IPS DF 6.9 (cell line): ENCODE measurements at places on chromosomes 5 and 9.

DNA sequence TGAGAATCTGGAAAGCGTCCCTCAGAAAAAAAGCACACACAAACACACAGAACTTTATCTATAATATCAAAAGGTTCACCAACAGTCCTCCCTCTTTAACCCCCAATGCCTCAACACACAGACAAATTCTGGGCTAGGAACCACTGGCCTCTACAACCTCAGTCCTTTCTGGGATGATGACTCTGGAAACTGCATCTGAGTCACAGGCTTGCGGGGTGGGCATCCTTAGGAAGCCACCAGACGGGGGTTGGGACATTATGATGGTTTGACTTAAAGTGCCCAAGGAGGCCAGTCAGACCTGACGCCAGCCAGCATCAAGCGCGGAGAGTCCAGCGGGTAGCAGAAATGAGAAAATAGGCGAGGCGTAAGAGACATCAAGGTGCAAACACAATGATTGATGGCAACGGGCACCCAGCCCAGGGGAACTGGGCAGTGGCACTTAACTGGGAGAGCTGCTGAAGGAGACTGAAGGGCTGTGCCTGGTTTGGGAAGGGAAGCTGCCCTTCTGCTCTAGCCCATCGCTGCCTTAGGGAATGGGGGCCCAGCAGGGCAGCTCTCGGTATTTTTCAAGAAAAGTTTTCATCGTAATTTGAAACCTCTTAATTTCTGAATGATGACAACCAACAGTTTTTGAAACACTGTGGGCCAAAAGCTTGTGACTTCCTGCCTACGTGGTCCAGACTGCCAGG is 20.7 kb downstream of the SPRY4 start:
- no peak for DNase-seq

GRCh38 chr9:68627104-68627503 is 77.9 kb upstream of the PIP5K1B start:
- DNase-seq = no peak

DNA sequence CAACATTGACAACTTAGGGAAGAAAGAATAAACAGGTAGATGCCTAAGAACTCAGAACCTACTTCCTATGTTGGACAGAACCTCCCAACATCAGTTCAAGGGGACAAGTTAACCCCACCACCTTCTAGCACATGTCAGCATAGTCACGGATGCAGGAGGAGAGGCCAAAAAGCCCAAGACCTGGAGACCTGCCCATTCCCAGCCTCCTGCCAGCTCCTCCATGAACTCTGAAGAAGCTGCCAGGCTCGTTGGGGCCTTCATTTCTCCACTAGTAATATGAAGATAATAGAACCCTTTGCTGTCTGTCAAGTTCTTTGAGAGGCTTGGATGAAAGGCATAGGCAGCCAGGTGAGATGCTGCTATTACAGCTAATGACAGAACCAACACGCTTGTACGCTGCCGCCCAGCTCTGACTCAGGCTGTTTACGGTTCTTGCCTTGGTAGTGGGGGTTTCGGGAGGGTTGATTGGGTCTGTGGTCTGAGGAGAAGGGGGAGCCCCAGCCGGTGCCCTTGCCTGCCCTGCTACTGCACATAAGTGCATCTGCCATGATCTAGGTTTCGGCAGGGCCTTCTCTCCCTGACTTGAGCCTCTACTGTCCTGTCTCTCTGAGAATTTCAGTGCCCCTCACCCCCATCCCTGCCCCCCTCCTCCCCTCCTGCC is 82.2 kb downstream of the NRG2 start:
- no peak for DNase-seq

DNA sequence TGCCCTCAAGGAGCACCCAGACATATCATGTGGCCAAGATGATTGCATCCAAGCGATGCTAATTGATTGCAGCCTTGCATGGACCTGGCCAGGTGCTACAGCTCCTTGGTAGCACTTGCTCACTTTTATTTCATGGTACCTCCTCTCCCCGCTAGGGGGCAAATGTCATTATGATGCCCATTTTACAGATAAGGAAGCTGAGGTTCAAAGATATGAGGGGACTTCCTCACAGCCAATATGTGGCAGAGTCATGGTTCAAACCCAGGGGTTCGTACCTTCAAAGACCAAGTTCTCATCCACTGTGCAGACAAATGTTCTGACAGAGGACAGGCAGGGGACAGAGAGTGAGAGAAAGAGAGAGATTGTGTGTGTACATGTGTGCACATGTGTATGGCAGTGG is 21.9 kb upstream of the KCNMB1 start:
- DNase-seq = no peak

DNA sequence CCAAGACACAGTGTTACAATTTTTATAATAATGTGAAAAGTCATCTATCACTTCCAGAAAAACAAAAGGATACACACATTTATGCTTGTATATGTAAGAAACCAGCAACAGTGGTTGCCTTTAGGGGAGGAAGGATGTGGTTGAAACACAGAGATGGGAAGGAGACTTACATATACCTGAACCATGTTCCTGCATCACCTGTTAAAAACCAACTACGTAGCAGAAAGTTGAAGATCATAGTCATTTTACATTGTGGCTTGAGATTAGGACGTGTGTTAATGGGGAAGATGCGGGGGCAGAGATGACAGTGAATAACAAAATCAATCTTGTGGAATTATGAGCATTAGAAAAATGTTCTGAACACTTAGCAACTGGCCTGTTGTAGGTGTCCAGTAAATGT is 307.3 kb downstream of the MLLT3 start:
- no peak for DNase-seq

DNA sequence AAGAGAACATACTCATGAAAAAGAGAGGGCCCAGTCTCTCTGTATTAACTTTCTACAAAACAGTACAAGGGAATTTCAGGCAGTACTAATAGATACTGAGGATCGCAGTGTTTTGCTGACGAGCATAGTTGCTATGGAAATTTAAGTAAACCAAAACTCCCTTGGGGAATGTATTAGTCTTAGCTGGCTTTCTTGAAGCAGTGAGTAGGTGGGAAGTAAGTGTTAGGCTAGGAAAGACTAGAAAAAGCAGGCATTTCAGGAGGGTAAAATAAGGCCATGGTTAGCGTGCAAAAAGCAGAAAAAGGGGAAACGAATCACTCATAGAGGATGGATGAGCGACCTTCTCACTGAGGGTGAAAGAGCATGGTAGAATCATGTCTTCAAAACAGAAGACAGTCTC is 84.3 kb upstream of the ACTBL2 start:
- no peak for DNase-seq

- DNase-seq = no peak
Observed at GRCh38 chr5:128462330-128462729, 75.7 kb downstream of the FBN2 start.

DNA sequence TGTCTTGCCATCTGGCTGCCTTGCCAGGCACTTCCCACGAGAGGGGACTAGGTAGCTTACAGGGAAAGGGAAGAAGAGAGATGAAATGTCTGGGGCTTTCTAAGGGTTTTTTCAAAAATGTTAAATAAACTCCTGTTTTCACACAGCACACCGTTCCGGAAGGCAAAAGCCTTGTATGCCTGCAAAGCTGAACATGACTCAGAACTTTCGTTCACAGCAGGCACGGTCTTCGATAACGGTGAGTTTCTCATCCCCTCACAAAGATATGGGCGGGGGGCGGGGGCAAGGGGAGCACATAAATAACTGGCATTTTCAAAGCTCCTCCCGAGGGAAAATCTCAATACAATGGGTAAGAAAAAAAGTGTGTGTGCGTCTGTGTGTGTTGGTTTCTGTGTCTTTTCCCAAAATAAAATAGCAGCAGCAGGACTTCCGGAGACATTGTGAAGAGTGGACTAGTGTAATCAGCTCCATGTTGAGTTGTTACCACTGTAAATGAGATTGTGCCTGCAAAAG is 189.6 kb downstream of the NR3C1 start:
- no peak for DNase-seq

- no peak for DNase-seq
Observed at GRCh38 chr9:21810881-21811280, 8.4 kb downstream of the MTAP start.

GRCh38 chr5:32504989-32505596 is 60.6 kb upstream of the ZFR start:
- no peak for DNase-seq

DNA sequence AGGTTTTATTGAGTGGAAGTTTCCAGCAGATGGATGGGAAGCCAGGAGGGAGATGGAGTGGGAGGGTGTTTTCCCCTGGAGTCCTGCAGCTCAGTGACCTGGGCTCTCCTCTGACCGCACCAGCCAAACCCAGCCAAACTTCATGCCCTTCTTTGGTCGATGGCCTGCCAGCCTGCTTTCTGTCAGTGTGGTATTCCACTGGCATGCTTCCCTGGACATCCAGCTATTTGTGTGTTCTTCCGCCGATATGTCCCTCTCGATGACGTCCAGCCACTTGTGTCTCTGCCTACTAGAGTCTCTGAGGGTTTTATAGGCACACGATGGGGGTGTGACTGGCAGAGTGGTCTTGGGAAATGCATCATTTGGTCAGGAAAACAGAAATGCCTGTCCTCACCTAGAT is 33.8 kb downstream of the GPBP1 start:
- no peak for DNase-seq

DNA sequence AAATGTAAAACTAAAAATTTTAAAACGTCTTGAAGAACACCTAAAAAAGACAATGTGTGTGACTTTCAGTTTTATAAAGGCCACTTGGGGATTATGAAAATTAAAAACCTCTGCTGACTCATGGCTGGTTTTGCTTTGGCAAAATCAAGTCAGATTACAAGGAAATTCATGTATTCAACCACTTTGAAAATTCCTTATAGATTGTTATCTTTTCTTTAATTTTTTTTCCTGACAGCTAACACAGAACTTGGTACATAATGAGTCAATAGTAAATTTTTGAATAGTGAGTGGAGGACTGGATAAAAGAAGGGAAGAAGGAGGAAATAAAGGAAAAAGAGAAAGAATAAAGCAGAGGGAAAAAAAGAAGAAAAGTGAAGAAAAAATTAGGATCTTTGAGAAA is 1774.7 kb upstream of the ACO1 start:
- no peak for DNase-seq

- DNase-seq = no peak
Observed at GRCh38 chr5:134063188-134063820, 51.2 kb upstream of the TCF7 start.

DNA sequence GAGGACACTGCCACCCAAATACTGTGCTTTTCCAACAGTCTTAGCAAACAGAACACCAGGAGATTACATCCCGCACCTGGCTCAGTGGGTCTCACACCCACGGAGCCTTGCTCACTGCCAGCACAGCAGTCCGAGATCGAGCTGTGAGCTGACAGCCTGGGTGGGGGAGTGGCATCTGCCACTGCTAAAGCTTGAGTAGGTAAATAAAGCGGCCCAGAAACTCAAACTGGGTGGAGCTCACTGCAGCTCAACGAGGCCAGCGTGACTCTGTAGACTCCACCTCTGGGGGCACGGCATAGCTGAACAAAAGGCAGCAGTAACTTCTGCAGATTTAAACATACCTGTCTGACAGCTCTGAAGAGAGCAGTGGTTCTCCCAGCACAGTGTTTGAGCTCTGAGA is 28.8 kb downstream of the EPB41L4A start:
- no peak for DNase-seq

- no peak for DNase-seq
Observed at GRCh38 chr5:167998148-167998767, 293.2 kb upstream of the WWC1 start.

DNA sequence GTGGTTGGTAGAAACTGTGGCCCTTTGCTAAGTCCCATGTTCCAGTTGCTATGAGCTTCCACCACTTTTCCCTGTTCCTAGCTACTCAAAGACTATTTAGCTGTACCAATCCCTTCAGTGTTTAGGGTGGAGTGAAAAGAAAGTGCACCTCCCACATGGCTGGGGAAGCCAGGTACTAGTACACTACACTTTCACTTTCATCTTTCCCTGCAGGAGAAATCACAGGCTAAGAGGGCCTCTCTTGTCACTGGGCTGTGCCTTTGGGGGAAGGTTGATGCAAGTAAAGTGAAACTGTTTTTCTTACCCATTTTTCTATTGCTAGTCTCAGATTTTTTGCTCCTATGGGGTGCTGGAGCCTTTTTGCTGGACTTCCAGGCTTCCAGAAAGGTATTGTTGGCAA is 33.5 kb upstream of the CKS2 start:
- no peak for DNase-seq

DNA sequence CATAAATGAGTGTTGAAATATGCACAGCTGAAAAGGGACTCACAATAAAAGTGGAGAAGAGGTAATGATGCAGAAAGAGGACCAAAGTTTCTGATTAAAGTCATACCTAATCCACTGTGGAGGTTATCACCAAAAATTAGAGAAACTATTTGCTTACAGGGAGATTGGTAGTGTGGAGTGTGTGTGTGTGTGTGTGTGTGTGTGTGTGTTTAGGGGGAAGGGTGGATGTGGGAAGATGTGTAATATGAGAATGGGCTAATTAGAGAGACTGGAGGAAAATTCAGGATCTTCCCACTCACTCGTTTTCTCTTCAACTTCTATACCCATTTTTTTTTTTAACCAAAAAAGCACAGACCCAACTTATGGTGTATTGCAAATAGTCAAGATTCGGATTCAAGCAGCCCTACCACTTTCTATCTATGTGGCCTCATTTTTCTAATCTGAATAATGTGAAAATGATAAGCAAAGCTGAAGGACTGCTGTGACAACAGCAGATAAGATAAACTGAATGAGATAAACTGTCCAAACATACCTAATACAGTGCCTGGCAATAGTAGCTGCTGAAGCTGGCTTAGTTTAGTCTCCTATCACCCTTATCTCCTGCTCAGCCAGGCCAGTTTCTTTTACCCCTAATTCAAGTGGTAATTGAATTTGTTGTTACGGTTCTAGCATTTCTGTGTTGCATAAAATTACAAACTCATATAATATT is 501.1 kb downstream of the KDM4C start:
- no peak for DNase-seq

DNA sequence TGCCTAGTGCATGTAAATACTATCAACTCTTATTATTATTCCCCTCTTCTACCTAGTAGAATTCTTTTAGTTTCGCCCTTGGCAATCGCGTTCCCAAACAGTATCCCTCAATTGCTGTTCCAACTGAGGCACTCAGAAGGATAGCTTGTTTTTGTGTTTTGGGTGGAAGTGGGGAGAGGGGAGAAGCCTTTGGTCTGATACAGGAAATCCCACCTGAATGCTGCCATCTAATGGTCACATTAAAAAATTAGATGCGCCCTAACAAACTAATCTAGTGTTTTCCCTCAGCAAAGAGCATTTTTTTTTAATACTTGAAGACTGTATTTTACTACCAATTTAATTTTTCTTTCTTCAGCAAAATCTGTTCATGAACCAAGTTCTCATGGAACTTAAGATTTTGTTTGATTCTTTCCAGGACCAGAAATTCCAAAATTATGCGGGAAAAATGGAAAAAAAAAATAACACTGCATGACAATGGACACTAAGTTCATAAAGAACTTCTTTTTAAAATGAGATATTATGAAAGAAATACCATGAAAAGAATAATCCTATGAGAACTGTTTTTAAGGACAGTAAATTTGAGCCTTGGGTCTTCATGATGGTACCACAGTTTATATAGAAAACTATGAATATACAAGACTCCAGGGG is 22.2 kb upstream of the GLDC start:
- no peak for DNase-seq

- DNase-seq = no peak
Observed at GRCh38 chr5:139577689-139578290, 16.7 kb downstream of the UBE2D2 start.
